D341Med (cell line): ENCODE measurements at places on chromosomes 11 and 22.

- DNase-seq = no peak
Observed at GRCh38 chr22:48677621-48678020, 1150.1 kb downstream of the BRD1 start.

- DNase-seq = no peak
Observed at GRCh38 chr11:89381094-89381493, 110.1 kb downstream of the NOX4 start.

- DNase-seq = no peak
Observed at GRCh38 chr11:1668911-1669473, 28.0 kb upstream of the KRTAP5-6 start.

DNA sequence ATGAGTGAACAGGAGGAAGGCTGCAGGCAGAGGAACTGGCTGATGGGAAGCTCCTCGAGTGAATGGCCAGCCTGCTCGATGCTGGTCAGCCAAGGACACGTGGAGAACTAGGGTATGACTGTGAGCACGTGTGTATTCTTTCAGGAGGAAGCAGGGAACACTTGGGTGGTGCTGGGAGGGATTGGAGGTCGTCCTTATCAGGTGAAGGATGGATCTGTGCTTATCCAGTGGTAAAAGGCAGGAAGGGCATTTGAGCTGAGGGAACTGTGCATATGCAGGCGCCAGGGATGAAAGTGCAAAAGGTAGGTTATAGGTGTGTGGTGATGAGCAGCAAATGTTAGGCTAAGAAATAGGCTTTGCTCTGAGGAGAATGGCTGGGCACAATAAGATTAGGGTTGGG lies 9.7 kb upstream of the SLCO2B1 start:
- no peak for DNase-seq

DNA sequence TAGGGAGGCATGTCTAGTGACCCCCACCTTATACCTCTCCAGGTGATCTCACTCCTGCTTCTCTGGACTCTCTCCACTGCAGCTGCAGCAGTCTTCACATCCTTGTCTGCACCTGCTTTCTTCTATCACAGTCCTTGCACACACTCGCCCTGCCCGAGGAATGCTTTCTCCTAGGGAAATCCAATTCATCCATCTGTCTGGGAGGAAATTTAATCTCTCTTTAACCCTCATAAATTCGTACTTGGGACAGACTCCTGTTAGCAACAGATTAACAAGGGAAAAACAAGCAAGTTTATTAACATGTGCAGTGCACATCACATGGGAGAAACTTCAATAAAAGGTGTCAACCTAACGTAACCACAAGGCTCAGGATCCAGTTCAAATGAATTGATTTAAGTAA lies 11.3 kb upstream of the RCN1 start:
- peak; percentile 48 for DNase-seq
